ENCODE measurements at places on chromosomes 2 and 18.

DNA sequence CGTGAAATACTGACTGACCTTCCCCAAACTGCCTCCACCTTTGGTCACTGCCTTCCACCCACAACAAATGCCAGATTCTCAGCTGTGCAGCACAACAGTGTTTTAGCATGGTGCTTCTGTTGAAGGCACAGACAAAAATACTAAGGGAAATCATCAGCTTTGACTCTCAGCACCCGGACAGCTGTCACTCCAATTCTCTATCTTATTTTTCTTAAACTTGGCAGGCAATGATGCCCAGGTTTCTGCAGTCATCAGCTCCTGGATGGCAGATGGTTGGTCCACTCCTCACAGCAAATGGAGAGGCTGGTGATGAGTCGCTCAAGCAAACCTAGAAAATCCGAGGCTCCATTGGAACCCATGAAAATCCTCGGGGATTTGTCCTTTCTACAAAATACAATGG, 2.9 kb upstream of the FAM124B start:
- DNase-seq: no peak

GRCh38 chr2:148965623-148966437, 72.7 kb upstream of the LYPD6B start:
- DNase-seq: no peak

DNA sequence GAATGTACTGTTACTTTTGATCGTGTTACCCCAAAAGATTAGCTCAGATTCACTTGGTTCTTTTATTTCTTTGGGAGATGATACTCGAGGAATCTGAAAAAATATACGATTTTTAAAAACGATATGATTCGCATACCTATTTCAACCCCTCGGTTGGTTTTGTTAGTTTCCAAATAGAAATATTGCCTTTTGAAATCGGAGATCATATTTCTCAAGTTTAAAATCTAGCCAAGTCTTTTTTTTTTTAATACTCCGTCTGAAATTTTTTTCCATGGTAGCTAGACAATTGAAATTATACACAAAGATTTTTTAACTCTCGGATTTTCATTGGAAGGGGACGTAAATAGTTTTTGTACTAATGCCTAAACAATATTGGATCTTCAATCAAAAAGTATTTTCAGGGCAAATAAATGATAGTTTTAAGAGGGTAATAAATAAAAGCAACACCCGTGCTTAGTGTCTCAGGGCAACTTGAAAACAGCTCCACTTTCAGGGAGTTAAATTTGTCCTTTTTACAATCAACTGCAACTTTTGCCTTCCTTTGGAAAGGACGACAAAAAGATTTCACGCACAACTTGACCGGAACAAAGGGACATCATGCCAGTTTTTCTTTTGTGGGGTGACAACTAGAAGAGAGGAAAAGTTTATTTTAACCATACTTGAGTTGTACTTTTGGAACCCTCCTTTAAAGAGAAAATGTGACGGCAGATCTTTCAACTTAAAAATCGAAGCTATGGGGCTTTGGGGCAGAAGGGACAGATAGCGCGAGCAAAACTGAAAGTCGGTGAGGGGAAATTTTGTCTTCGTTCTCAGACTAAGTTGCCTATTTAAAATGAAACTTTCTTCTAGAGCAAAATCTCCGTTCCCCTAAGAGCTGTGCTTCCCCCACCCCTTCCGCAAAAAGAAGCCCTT, 5.8 kb upstream of the ONECUT2 start:
- no peak for DNase-seq

DNA sequence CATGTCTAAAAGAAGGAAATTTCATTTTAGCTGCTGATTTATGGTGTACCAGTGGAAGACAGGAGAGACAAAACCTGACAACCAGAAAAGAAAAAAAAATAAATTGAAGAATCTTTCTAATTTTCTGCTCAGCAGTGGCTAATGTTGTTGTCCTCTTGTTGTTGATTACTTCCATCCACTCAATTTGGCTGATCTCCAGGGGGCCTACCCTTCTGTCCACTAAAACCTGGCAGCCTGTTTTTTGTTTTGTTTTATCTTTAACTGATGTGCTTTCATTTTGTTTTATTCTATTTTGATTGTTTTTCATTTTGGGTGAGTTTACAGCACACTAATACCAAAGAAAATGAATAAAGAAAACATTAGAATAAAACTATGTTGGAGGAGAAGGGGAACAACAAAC, 27.4 kb downstream of the TFPI start:
- no peak for DNase-seq

DNA sequence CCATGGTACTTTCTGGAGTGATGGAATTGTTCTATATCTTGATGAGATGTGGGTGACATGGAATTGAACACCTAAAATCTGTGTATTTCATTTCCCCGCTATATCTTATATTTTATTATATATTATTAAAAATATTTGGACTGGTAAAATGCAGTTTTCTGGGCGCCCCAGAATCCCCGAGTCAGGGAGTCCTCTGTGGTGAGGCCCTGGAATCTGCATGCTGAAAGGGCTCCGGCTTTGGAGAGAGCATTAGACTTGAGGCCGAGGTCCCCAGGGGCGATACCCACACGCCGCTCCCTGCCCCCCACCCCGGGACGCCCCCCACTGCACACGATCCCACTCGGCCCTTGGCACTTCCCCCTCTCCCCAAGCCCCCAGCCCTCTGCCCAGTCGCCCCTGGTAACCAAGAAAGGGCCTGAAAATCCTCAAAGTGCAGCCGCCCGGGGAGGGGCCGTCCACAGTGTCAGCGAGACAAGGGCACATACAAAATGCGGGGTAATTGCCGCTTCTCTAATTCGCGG, 126.0 kb downstream of the ZFP36L2 start:
- no peak for DNase-seq

- DNase-seq: peak; percentile 23
Measured at GRCh38 chr2:113755835-113756354, 547 bp downstream of the SLC35F5 start.

- DNase-seq: no peak
Measured at GRCh38 chr18:25896956-25897355, 193.5 kb downstream of the SS18 start.

- no peak for DNase-seq
Measured at GRCh38 chr18:34821669-34822210, 111.6 kb downstream of the DTNA start.

GRCh38 chr18:24949908-24950307, 402.1 kb downstream of the ZNF521 start:
- no peak for DNase-seq

GRCh38 chr18:2139691-2140090, 431.6 kb downstream of the METTL4 start:
- DNase-seq: no peak

Measured in activated T-cell treated with anti-CD3 and anti-CD28 coated beads for 1 hour (primary cell).